Activated CD4-positive, alpha-beta T cell treated with anti-CD3 and anti-CD28 coated beads for 36 hours (primary cell): ENCODE measurements at places on chromosomes 5 and 9.

- DNase-seq = no peak
Measured at GRCh38 chr5:157930710-157931109, 71.8 kb upstream of the CLINT1 start.

DNA sequence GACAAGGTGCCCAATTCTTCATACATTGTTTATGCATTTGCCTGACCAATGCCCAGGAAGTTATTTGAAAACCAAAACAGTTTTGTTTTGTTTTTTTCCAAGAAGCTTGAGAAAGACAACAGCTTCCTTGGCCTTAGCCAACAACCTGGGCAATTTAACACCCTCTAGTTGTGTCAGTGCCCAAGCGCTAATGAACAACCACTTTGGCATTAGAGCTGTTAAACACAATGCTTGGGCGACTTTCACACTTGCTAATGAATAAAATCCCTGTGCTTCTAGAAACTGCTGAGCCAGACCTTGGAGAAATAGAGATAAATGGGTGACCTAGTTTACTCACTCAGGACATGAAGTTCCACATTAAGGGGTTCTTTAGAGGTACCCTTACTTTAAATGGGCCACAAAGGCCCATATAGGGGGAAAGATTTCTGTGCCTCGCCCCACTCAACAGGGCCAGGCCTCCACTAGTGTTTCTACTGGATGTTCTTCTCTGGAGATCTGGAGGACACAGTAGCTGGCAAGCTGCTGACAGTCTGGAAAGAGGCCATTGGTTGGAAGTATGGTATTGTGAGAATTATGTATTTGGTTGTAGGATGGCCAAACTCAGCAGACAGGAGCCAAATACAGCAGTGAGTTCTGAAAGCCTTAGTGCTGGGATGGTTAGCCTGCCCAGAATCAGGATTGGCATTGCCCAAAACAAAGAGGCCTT, 179.8 kb downstream of the DOCK8 start:
- DNase-seq = no peak

DNA sequence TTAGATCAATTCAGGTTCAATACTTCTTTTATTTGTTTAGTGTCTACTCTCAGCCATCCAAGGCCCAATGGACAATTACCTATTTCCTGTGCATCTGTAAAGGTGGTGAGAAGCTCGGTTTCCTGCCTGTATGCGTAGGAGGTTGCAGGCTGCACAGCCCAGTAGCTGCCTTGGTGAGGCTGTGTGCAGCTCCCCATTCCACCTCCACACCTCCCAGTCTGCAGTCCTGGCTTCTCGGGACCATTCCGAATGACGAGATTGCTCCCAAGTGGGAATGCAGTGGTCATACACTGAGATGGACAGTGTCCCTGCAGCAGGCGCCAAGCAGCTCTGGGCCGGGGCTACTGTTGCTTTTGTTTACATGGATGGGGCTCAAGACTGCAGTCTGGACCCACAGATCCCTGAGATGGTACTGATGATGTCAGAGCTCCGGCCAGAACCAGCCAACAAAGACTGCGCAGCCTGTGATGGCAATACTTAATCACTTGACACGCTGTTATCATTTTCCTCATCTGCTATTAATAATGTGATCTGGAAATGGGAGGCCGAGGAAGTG, 206.1 kb upstream of the IRX1 start:
- no peak for DNase-seq

- DNase-seq = no peak
Measured at GRCh38 chr5:3656803-3657202, 61.2 kb downstream of the IRX1 start.

DNA sequence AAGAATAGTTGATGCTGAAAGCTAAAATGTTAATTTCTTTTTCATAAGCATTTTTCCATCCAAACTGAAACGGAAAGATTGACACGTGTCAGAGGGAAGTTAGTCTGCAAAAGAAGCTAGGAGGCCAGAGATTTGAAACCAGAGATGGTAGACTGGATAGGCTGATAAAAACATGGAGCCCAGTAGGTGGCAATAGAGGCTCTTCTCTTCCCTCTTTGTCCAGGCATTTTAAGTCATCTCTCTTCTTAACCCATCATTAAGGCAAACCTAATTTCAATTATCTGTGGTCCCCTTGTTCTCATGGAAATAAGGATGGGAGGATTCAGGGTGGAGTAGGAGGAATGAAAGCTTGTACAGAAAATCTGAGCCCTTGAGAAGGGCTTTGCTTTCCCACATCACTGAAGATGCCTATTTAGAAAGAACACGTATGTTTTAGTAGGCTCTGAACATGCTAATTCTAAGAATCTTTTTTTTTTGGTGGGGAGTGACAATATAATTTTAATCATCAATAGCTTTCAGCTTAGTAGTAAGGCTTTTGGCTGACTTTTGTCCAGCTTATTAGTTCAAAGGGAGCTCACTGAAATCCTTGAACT, 66.6 kb downstream of the ZNF474 start:
- no peak for DNase-seq

DNA sequence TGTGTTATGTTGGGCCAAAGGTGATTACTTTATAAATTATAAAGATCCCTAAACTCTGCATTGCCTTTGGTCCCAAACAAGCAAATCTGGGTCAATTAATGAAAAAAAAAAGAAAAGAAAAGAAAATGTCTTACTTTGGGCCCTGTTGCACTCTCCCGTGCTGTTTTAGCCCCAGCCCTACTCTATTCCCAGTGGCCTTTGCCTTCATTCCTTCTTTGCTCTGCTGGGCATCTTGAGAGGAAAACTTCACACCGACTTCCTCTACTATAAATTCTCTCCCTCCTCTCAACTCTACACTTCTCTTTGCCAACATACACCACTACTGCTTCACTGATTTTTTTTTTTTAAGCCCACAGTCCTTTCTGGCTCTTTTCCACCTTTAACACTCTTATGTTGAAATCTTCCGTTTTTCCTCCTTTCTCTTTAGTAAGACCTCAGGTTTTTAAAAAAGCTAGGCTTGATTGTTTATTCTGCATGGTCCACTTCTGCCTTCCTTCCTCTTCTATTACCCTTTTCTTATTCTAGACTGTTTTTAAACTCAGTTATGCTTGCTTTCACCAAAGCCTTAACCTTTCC, 4.5 kb upstream of the MSMP start:
- no peak for DNase-seq
